ENCODE measurements at places on chromosomes 5 and 9. TPM values are rescaled to one million over a fixed set of nuclear protein-coding genes. Genes with fewer than 3 reads are reported as not detected.

Gene IFNA8
- not detected for total RNA-seq

Gene SLC9A3
- 1.6 TPM for total RNA-seq

Gene TDRD7
- 14.2 TPM for total RNA-seq

Gene TMEM215
- total RNA-seq = not detected

Gene TCF7
- total RNA-seq = 16.6 TPM

DNA sequence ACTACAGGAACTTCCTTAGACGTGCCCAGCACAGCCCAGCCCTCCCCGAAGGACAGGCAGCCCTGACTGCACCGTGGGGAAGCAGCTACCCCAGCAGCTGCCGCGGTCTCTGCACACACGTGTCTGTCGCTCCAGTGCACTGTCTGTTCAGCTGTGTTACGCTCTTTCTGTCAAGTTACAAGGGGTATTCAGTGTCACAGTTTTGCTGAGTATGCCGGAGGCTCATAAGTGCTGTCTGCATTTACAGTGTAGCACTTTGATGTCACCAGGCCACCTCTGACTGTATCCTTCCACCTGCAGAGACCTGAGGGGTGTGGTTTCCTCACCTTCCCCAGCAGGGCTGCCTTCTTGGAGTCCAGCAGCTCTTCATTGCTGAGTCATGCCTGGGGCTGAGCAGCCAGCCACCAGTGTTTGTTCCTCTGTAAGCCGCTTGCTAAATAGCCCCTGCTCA, 126.8 kb downstream of the EHMT1 start:
- H3K4me3 ChIP-seq = no peak overlapping the region
- H3K36me3 ChIP-seq = peaks cover 19% of the 10 kb centered on the region
- DNase-seq = no peak
- no peaks in the 10 kb centered on the region for H3K27me3 ChIP-seq
- H3K27ac ChIP-seq = peak overlapping the region; percentile 53

DNA sequence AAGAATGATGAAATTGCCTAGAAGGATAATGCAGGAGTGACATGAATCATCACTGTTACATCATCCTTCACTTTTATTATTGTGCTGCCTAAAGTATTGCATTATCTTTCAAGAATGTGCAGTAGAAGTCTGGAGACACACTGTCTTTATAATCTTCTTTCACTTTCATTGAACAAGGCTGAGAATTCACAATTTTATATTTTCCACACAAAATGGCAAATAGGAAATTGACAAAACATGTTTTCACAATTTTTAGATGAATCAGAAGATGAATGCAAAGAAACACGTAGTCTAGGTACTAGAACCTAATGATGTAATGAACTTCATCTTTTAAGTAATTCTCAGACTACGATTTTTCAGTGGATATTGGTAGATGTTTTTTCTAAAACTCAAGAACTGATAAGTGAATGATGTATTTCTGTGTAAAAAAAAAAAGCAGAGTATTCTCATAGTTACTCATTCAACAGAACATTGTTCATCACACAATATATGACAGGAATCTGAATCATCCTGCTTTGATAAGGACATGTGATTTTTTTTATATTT, 131.5 kb upstream of the GRHPR start:
- H3K36me3 ChIP-seq = no peaks in the 10 kb centered on the region
- H3K27ac ChIP-seq = no peak overlapping the region
- H3K27me3 ChIP-seq = no peaks in the 10 kb centered on the region
- H3K4me3 ChIP-seq = no peak overlapping the region

DNA sequence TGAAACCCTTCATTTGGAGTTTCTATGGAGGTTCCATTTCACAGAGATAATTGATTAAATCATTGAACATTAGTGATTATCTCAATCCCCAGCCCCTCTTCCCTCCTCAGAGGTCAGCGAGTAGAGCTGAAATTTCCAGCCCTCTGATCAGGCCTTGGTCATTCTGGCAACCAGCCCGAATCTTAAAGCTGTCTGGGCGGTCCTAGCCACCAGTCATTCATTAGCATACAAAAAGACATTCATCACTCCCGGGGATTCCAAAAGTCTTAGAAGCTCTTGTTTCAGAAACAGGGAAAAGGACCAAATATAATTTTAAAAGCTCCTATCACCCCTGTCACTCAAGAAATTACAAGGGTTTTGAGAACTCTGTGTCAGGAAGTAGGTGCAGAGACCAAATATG, 41.3 kb downstream of the ZNF474 start:
- DNase-seq = no peak
- H3K36me3 ChIP-seq = no peaks in the 10 kb centered on the region
- no peak overlapping the region for H3K27ac ChIP-seq
- H3K27me3 ChIP-seq = no peaks in the 10 kb centered on the region
- H3K4me3 ChIP-seq = no peak overlapping the region
- H3K4me1 ChIP-seq = peaks cover under 1% of the 10 kb centered on the region

DNA sequence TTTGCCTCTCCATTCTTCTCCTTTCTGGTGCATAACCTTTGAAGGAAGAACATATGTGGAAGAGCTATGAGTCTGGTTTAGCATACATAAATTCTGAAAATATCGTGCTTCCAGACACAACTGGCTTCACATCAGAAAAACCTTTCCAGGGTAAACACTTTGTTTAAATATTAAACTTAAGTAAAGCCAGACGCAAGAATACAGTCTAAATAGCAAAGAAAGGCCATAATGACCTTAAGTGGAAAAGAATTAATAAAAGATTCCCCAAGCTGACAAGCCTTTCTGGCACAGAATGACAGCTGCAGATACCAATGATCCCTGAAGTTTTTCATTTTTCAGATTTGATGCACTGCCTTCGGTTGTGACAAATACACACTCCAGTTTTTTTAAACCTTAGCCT, 13.5 kb upstream of the TSSK1B start:
- peaks cover 12% of the 10 kb centered on the region for H3K36me3 ChIP-seq
- H3K27me3 ChIP-seq = no peaks in the 10 kb centered on the region
- peaks cover 21% of the 10 kb centered on the region for H3K4me1 ChIP-seq
- no peak overlapping the region for H3K27ac ChIP-seq
- no peak overlapping the region for H3K4me3 ChIP-seq
- no peak for DNase-seq

GRCh38 chr5:160081495-160081894, 37.8 kb downstream of the PWWP2A start:
- H3K4me1 ChIP-seq = peaks cover 5% of the 10 kb centered on the region
- DNase-seq = no peak
- no peak overlapping the region for H3K4me3 ChIP-seq
- no peaks in the 10 kb centered on the region for H3K27me3 ChIP-seq

DNA sequence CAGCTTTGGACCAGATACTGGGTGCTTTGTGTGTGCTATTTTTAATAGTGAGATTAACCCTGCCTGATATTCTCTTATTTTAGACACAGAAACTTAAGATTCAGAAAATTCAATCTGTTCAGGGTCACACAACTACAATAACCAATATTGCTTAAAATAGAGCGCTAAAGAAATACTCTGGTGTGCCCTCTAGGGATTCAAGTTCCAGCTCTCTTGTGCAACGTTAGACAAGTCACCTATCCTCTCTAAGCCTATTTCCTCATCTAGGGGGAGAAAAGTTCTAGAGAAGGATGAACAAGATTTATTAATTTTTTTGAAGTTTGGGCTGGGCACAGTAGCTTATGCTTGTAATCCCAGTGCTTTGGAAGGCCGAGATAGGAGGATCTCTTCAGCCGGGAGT, 2.1 kb upstream of the SCAI start:
- H3K27me3 ChIP-seq = no peaks in the 10 kb centered on the region
- peaks cover 7% of the 10 kb centered on the region for H3K4me1 ChIP-seq
- H3K4me3 ChIP-seq = no peak overlapping the region
- peaks cover 1% of the 10 kb centered on the region for H3K36me3 ChIP-seq
- H3K27ac ChIP-seq = no peak overlapping the region

DNA sequence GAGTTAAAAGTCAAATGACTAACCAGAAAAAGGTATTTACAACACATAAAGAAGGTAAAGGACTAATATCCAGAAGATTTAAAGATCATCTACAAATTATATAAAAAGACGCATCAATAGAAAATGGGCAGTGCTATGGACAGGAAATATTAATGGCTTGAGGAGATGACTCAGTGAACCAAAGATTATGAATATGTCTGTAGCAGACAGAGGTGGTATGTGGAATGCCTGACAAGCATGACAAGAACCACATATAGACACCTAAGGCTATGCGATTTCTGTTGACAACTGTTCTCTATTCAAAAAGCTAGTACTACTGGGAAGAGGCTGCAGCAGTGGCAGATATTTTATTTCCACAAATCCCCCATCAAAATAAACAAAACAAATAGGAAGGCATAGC, 177.0 kb upstream of the SH3GL2 start:
- no peaks in the 10 kb centered on the region for H3K4me1 ChIP-seq
- H3K27me3 ChIP-seq = no peaks in the 10 kb centered on the region
- H3K4me3 ChIP-seq = no peak overlapping the region
- H3K27ac ChIP-seq = no peak overlapping the region
- H3K36me3 ChIP-seq = no peaks in the 10 kb centered on the region

- no peaks in the 10 kb centered on the region for H3K36me3 ChIP-seq
- H3K27me3 ChIP-seq = no peaks in the 10 kb centered on the region
- peaks cover 10% of the 10 kb centered on the region for H3K4me1 ChIP-seq
- H3K4me3 ChIP-seq = no peak overlapping the region
Observed at GRCh38 chr5:7053528-7054209, 340.4 kb downstream of the TENT4A start.

GRCh38 chr9:113417370-113417769, 6.8 kb downstream of the C9orf43 start:
- H3K27me3 ChIP-seq = no peaks in the 10 kb centered on the region
- H3K4me1 ChIP-seq = no peaks in the 10 kb centered on the region
- H3K4me3 ChIP-seq = no peak overlapping the region
- H3K27ac ChIP-seq = no peak overlapping the region
- no peaks in the 10 kb centered on the region for H3K36me3 ChIP-seq

DNA sequence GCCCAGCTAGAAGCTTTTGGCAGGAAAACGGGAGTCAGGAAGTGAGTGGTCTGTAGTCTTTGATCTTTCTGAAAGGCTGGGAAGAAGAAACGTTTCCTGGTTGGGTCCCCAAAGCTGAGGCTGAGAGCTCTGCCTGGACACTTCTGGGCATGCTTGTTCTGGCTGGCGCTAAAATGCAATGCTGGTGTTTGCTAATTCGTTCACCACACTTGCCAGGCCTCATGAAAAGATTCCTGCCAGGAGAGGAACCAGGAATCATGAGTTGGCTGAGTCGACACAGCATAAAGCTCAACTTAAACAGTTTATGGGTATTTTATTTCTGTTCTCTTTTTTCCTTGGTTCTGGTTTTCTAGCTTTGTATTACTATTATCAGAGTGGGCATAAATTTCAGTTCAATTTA, 10.7 kb upstream of the PTGR1 start:
- no peaks in the 10 kb centered on the region for H3K36me3 ChIP-seq
- H3K27me3 ChIP-seq = peaks cover 13% of the 10 kb centered on the region
- peaks cover 9% of the 10 kb centered on the region for H3K4me1 ChIP-seq
- H3K4me3 ChIP-seq = no peak overlapping the region
- H3K27ac ChIP-seq = no peak overlapping the region
- DNase-seq = no peak

GRCh38 chr5:6708814-6709213, 4.4 kb upstream of the TENT4A start:
- no peaks in the 10 kb centered on the region for H3K36me3 ChIP-seq
- H3K27me3 ChIP-seq = peaks cover 12% of the 10 kb centered on the region
- H3K4me3 ChIP-seq = no peak overlapping the region

DNA sequence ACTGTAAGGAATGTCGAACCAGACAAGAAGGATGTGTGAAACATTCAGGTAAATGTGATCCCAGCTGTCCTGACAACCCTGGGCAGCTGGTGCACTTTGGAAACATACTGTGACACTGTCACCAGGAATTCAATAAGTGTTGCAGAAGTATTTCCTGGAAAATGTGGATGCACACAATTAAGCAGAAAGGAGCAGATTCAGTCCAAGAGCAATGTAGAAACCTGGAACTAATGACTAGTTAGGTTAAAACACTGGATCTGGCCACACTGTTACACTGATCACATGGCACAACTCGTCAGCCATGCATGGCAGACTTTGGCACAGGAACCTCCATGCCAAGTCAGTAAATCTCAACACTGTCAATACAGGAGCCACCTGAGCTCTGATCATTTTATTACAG, 109.0 kb downstream of the FAM174A start:
- H3K27me3 ChIP-seq = no peaks in the 10 kb centered on the region
- H3K4me3 ChIP-seq = no peak overlapping the region
- H3K27ac ChIP-seq = no peak overlapping the region
- H3K36me3 ChIP-seq = no peaks in the 10 kb centered on the region

Data from progenitor cell of endocrine pancreas (in vitro differentiated cells).